Hematopoietic multipotent progenitor cell treated with erythropoietin and hydrocortisone succinate and interleukin-3 and kit ligand, for 17 days (in vitro differentiated cells): ENCODE measurements at places on chromosomes 13 and 19.
A peak's percentile ranks its signal among the peaks of the same experiment; 100 is the strongest.

DNA sequence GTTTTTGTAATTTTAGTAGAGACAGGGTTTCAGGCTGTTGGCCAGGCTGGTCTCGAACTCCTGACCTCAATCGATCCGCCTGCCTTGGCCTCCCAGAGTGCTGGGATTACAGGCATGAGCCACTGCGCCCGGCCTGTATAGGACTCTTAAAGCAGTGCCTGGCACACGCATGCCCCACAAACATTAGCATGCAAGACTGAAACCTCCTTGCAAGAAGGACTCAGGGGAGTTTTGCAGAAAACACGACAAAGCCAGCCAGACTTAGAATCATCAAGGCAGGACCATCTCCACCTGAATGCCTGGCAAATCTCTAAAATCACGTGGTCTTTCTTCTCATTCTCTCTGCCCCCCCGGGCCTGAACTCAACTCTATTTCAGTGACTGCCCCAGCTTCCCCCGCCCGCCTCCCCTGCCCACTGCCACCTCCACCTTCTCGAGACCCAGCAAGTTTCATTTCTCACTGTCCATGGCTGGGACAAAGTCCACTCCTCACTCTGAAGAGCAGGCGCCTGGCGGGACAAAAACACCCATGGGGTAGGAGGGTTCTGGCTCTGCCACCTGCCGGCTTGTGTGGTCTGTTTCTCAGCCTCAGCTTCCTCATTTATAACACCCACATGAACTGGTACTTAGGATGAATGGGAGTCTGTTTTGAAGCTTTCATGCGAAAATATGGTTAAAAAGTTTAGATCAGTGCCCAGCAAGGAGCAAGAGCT, 2.4 kb downstream of the TICAM1 start:
- DNase-seq, result no peak

- no peak for DNase-seq
Measured at GRCh38 chr13:50015258-50015657, at the start of gene KCNRG. KCNRG (plus strand) TSS chr13:50015444; CDS start chr13:50015494, 50 bp downstream.

DNA sequence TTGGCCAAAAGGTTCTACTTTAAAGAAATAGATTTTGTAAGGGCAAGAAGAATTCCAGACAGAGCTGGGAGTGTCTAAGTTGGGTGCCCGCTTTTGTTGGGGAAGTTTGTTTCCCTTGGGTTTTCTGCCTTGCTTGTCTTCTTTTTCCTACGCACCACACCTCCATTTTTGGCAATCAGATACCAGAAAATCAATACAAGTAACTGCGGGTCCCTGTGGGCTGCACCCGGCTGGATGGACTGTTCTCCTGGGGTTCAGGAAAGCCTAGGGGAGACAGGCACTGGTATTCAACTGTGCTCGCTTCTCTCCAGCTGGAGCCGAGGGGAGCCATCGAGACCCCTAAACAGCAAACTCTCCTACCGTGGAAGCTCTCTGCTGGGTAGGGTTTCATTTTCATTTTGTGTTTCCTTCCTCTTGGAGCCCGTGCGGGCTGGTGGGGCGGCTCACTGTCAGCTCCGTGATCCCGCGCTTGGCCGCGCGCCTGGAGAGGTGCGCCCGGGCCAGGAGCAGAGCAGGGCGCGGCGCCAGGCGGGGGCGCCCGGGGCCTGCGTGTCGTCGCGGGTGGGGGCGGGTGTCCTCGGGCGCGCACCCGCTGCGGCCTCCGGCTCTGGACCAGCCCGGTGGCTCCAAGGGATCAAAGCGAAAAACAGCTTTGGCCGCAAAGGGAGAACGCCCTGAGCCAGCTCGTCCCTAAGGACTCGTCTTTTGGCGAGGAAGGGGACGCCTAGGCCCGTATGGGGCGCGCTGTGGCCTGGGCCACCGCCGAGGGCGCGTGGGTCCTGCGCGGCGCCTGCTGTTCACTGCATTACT, 347.2 kb downstream of the ZNF536 start:
- no peak for DNase-seq

- DNase-seq, result no peak
Measured at GRCh38 chr13:93625536-93625935, 398.9 kb downstream of the GPC6 start.

- DNase-seq, result no peak
Measured at GRCh38 chr13:91353494-91353893, 6.0 kb downstream of the MIR17HG start.

GRCh38 chr19:18093439-18094161, 4.0 kb upstream of the MAST3 start:
- peak; percentile 85 for DNase-seq

- peak; percentile 14 for DNase-seq
Measured at GRCh38 chr19:57803265-57803593, 11.5 kb downstream of the ZNF552 start.

DNA sequence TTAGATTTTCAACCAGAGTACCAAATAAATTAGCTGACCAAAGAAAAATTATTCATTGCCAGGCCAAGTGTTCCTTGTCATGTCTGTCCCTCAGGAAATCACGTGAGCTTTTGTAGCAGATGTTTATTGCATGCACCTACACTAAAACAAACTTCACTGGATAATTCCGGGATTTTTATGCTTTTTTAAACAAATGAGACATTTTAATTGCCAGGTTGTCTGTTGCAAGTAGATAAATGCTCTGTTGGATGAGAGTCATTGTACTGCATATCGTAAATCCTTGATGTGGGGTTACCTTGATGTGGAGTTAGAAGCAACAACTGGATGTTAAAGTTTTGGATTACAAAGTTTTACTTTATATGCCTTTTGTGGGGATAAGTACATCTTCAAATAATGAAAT, 1187.7 kb upstream of the PCDH9 start:
- no peak for DNase-seq

DNA sequence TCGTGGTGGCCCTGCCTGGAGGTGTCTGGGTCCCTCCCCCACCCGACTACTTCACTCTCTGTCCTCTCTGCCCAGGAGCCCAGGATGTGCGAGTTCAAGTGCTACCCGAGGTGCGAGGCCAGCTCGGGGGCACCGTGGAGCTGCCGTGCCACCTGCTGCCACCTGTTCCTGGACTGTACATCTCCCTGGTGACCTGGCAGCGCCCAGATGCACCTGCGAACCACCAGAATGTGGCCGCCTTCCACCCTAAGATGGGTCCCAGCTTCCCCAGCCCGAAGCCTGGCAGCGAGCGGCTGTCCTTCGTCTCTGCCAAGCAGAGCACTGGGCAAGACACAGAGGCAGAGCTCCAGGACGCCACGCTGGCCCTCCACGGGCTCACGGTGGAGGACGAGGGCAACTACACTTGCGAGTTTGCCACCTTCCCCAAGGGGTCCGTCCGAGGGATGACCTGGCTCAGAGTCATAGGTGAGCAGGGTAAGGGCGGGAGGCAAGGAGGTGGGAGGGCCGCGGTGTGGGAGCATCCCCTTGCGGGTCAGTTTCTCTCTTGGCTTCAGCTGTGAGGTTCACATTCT, 19.2 kb downstream of the NECTIN2 start:
- DNase-seq, result no peak

- DNase-seq, result no peak
Measured at GRCh38 chr13:21465710-21466160, 6.6 kb upstream of the ZDHHC20 start.

DNA sequence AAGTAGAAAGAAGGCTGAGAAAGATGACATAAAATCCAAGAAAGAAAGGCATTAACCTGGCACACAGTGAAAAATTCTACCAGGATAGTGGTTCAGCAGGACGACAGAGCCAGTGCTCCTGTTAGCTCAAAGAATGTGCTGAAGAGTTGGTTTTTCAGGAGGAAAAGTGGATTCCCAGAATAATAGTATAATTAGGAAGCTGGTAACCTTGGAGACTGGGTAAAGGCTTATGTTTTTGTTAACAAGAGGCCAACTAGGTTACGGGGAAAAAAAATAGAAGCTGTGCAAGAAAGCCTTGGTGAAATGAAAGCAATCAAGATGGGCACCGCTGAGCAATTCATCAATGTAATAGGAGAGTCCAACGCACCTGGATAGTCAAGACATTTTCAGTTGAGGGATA, 54.7 kb downstream of the SLC15A1 start:
- no peak for DNase-seq

DNA sequence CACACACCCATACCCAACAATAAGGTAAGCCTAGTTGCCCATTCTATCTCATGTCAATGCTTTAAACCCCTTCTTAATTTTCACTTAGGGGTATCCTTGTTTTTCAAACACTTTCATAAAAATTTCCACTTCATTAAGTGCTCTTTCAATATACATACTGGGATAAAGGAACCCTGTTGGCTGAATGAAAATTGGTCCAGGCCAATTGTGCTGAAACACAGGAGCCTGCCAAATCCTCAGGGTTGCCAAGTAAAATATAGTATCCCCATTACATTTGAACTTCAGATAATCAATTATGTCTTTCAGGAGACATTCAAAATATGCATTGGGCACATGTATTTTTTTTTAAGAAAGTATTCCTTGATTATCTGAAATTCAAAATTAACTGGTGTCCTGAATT, 1131.1 kb downstream of the SLITRK1 start:
- no peak for DNase-seq

GRCh38 chr19:17254636-17255035, 8.9 kb upstream of the NR2F6 start:
- no peak for DNase-seq

- DNase-seq, result no peak
Measured at GRCh38 chr19:46189971-46190888, 39.3 kb upstream of the IGFL1 start.

DNA sequence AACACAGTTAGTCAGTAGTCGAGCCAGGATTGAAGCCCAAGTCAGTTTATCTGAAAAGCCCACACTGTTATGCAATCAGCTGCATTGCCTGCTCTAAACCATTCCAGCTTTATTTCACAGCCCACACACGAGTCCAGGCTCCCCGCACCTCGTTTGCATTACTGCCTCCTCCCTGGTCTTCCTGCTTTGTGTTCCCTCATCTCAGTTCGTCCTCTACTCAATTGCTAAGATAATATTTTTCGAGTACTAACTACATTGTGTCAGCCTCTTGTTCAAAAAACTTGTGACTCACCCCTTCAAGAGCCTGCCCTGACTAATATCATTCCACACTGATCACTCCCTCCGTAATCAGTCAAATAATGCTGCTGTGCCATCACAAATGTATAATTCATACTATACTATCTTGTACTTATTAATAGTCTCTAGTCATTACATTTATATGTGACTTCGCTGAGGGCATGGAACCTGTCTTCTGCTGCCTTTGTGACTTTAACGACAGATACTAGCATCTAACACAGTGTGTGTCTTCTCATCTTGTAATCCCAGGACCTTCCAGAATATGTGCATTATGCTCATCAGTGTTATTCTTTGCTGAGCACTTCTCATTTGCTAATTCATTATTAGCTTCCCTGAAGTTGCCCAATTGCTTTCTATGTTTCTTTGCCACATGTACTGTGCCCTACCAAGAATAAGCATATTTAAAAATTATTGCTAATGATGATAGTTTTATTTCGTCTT, 26.2 kb upstream of the WDFY2 start:
- no peak for DNase-seq

DNA sequence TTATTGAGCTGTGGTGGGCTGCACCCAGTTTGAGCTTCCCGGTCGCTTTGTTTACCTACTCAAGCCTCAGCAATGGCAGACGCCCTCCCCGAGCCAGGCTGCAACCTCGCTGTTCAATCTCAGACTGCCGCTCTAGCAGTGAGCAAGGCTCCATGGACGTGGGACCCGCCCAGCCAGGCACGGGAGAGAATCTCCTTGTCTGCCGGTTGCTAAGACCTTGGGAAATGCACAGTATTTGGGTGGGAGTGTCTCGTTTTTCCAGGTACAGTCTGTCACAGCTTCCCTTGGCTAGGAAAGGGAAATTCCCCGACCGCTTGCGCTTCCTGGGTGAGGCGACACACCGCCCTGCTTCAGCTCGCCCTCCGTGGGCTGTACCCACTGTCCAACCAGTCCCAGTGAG, 27.7 kb upstream of the UBAC2 start:
- no peak for DNase-seq

DNA sequence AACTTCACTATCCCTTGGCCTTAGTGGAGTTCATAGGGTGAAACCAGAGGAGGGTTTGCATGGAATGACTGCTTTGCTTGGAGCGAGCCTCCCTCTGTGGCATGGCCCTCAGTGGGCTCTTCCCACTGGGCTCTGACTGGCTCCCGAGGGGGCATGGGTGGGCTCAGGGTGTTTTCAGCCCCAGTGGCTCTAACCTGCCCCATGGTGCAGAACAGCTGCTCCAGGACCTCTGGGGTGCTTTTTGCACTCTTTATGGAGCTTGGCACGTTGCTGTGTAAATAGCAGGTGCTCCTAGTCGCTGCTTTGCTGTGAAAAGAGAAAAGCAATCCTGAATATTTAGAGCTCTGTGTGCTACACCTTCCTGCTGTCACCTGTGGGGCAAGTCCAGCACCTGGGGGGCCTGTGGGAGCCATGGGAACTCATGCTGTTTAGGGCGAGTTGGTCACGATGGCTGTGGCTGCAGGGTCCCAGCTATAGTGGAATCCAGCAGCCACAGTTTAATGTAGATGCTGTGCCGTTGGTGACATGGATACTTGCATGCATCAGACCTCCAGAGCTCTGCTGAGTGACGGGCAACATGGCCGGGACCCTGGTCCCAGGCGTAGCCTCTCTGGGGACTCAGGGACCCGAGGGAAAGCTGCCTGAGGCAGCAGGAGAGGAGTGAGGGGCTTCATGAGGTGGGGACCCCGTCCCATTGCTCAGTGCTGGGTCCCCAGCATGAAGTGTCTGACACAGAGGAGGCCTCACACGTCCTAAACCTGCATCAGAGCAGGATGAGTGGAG, 14.3 kb upstream of the MCF2L start:
- DNase-seq, result no peak

DNA sequence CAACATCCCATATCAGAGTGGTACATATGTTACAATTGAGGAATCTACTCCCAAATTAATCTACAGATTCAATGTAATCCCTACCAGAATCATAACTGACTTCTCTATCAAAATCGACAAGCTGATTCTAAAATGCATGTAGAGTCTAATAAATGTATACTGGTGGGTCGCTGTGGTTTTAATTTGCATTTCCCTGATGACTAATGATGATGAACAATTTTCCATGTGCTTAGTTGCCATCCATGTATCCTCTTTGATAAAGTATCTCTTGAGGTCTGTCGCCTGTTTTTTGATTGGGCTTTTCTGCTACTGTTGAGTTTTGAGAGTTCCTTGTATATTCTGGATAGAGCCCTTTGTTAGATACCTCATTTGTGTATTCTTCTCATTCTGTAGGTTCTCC, 43.8 kb downstream of the KLF12 start:
- DNase-seq, result no peak

GRCh38 chr13:39102981-39103490, 64.8 kb downstream of the NHLRC3 start:
- no peak for DNase-seq

DNA sequence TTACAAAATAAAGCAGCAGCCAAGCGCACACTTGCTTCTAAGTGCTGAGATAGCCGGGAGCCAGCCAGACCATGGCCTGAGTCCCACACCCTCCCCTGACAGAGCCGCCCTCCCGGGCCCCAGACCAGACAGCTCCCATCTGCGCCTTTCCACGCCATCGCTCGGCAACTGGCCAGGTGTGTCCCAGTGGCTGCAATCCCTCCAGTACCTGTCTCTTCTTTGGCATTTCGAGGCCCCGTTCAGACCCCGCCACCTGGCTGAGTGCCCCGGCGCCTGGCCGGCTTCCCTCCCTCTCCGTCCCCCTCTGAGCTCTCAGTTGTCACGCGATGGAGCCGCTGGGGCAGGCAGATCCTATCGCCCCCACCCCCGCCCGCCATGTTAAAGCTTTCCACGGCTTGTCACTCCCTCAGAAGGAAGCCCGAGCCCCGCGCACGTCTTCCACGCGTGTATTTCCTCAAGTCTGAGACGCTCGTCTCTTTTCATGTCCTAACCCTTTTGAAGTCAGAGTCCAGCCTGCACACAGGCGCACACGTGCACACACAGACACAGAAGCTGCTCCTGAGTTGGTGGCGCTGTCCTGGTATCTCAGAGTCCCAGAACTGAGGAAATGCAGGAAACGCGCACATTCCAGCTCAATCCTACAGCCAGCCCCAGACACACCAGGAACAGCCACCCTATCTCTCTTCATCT, 7.9 kb downstream of the MLLT1 start:
- no peak for DNase-seq
